ENCODE measurements at places on chromosomes 11 and 22.

DNA sequence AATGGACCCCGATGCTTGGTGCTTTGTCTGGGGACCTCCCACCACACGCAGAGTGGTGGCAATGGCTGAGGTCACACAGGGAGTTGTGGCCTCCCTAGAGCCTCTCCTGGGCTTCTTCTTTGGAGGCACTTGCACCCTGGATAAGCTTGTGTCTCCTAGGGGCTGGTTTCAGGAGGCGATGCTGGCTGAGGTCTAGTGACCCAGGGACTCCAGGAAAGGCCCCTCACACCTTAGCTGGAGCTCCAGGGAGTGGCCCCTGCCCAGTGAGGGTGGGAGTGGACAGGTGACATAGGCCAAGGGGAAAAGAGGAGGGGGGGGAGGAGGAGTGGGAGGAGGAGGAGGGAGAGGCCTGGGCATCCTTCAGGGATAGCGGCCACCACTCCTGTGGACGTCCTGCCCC lies 810 bp downstream of the IGLL1 start:
- no peak for DNase-seq

GRCh38 chr11:12497431-12497830 lies 120.1 kb downstream of the PARVA start:
- no peak for DNase-seq

GRCh38 chr11:27437829-27438594 lies 34.6 kb downstream of the LGR4 start:
- peak; percentile 77 for DNase-seq

DNA sequence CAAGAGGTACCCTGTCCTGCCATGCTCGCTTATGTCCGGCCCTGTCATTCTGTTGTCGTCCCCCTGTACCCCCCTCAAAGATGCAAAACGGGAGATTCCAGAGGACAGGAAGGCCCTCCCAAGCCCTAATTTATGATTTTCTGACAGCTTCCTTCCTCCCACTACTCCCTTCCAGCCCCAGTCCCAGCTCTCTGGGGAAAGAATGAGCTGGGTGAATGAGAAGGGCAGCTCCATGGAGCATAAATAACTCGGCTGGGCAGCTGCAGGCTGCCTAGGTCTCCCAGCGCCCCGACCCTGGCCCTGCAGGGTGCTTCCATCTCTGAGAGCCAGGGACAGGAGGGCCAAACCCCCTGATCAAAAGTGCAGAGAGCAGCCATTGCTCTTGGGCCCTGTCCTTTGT lies 3.9 kb upstream of the EMID1 start:
- peak; percentile 30 for DNase-seq

- no peak for DNase-seq
Measured at GRCh38 chr11:7204778-7205177, 46.9 kb upstream of the SYT9 start.

DNA sequence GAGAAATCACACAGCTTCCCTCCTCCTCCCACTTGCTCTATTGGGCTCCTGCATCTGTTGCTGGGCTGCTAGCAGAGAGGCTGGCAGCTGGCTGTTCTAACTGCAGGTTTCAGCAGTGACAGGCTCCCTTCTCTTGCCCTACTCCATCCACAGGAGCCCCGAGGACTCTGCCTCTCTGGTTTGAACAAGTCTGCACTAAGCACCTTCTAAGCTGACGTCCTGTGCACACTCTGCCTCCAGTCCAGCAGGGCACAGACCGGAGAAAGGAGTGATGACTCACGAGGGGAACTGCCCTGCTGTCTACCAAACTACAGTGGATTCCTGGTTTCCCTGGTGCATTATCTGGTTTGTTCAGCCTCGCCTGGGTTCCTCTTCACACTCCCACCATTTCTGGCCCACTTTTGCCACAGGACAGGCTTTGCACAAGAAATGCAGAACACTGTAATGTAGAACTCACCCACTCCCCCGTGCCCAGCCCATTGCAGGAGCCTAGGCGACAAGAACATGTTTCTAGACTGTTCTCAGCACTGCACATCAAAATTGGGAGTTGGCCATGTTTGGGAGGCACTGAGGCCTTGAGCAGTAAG lies 26.0 kb downstream of the IL10RA start:
- DNase-seq, result no peak
